ENCODE measurements at places on chromosomes 11 and 22. TPM values are rescaled to one million over a fixed set of nuclear protein-coding genes. Genes with fewer than 3 reads are reported as not detected.

DNA sequence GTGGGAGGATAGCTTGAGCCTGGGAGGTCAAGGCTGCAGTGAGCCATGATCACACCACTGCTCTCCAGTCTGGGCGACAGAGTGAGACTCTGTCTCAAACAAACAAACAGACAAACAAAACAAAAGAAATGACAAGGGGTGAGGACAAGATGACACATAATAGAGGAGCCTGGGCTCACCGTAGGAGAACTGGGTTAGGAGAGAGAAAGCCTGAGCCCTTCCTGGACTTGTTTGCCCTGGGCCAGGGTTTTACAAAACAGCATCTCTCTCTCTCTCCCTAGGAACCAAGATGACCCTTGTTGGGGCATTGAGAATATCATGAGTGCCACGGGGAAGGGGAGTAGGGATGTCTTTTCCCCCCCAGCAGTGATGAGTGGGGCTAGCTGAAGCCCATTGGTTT, 15.7 kb downstream of the ROBO3 start:
- no peak overlapping the region for H3K27ac ChIP-seq
- peaks cover 19% of the 10 kb centered on the region for H3K4me1 ChIP-seq
- no peaks in the 10 kb centered on the region for H3K27me3 ChIP-seq
- H3K36me3 ChIP-seq, result no peaks in the 10 kb centered on the region

GRCh38 chr22:42560781-42561180, 7.0 kb downstream of the SERHL2 start:
- H3K4me3 ChIP-seq, result no peak overlapping the region
- no peak overlapping the region for H3K27ac ChIP-seq
- DNase-seq, result peak; percentile 45

GRCh38 chr11:111843661-111844060, 27.7 kb downstream of the ALG9 start:
- no peak for DNase-seq
- no peak overlapping the region for H3K27ac ChIP-seq
- peaks cover 25% of the 10 kb centered on the region for H3K36me3 ChIP-seq

- no peak for DNase-seq
- H3K36me3 ChIP-seq, result no peaks in the 10 kb centered on the region
- H3K4me3 ChIP-seq, result peak overlapping the region; percentile 45
- peaks cover 21% of the 10 kb centered on the region for H3K27me3 ChIP-seq
- H3K4me1 ChIP-seq, result peaks cover 6% of the 10 kb centered on the region
Measured at GRCh38 chr22:23520863-23521440, 59.1 kb downstream of the IGLL1 start.

The C1QTNF5 gene
- not detected for total RNA-seq

GRCh38 chr22:42091455-42091782, 847 bp upstream of the NDUFA6 start:
- H3K4me1 ChIP-seq, result peaks cover 23% of the 10 kb centered on the region
- H3K27me3 ChIP-seq, result no peaks in the 10 kb centered on the region
- peak overlapping the region; percentile 98 for H3K4me3 ChIP-seq
- peak overlapping the region; percentile 100 for H3K27ac ChIP-seq
- H3K36me3 ChIP-seq, result peaks cover 24% of the 10 kb centered on the region

DNA sequence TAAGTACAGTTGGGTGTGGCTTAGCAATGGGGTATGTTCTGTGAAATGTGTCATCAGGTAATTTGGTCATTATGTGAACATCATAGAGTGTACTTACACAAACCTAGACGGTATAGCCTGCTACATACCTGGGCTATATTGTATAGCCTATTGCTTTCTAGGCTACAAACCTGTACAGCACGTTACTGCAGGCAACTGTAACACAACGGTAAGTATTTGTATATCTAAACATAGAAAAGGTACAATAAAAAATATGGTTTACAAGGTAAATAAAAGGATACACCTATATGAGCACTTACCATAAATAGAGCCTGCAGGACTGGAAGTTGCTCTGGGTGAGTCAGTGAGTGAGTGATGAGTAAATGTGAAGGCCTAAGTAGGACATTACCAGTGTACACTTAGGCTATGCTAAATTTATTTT, 73.1 kb upstream of the GDPD4 start:
- H3K36me3 ChIP-seq, result peaks cover 56% of the 10 kb centered on the region
- no peaks in the 10 kb centered on the region for H3K27me3 ChIP-seq
- H3K4me1 ChIP-seq, result peaks cover 7% of the 10 kb centered on the region
- H3K27ac ChIP-seq, result no peak overlapping the region
- DNase-seq, result no peak

DNA sequence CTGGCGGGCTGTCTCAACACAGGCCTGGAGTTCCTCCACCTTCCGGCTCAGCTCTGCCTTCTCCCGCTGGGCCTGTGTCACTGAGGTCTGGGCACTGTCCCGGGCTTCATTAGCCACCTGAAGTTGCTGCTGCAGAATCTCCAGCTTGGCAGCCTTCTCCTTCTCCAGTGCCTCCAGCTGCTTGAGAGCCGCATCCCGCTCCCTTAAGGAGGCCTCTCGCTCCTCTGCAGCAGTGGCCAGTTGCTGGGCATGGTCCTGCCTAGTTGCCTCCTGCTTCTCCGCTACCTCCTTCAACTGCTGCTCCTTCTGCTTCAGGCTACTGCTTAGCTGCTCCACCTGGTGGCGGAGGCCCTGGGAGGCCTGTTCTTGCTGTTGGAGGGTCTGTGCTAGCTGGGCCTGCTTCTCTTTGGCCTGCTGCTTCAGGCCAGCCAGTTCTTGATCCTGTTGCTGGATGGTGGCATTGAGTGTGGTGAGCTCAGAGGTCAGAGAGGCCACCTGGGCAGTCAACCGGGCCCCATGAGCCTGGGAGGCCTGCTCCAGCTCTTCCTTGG, 16.9 kb downstream of the IL18BP start:
- H3K27ac ChIP-seq, result no peak overlapping the region
- H3K4me1 ChIP-seq, result no peaks in the 10 kb centered on the region
- H3K27me3 ChIP-seq, result no peaks in the 10 kb centered on the region
- peaks cover 71% of the 10 kb centered on the region for H3K36me3 ChIP-seq

The MMP7 gene
- total RNA-seq, result not detected

The OR10S1 gene
- total RNA-seq, result not detected

The UCP2 gene
- total RNA-seq, result 218 TPM

DNA sequence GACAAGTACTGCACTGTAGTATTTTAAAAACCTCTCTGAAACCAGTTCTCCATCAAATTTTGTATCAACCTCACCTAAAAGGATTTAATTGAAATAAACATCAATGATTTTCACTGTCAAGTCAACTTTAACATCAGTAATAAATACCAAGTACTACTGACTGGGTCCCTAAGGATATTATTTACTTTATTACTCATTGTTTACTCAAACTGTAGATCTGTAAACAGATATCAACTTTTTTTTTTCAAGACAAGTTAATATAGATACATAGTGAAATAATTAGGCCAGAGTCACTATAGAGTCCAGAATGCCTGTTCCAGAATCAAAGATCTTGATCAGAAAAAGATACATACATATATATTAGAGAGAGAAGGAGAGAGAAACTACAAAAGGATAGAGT, 1.6 kb downstream of the RNF141 start:
- peak overlapping the region; percentile 90 for H3K4me3 ChIP-seq
- H3K27me3 ChIP-seq, result no peaks in the 10 kb centered on the region
- DNase-seq, result no peak
- no peaks in the 10 kb centered on the region for H3K36me3 ChIP-seq

The OR2D2 gene
- total RNA-seq, result not detected

The UBQLNL gene
- total RNA-seq, result 0.23 TPM

DNA sequence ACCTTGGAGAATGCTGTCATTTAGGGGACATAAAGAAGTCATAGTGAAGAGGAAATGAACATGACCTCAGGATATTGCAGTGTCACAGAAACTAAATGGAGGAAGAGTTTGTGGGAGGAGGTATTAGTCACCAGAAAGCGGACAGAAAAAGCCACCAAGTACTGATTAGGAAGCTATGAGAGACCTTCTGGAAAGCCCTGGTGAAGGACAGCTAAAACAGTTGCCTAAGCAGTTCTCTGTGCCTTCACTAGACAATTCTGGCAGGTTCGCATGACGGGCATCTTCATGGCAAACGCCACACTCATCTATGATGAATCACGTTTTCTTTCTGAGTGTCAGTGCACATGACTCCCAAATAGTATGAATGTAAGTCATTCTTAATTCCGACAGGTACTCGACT, 325.8 kb downstream of the C11orf87 start:
- H3K4me1 ChIP-seq, result no peaks in the 10 kb centered on the region
- H3K27ac ChIP-seq, result no peak overlapping the region
- no peaks in the 10 kb centered on the region for H3K27me3 ChIP-seq
- no peak for DNase-seq

The IGF2 gene
- total RNA-seq, result not detected

DNA sequence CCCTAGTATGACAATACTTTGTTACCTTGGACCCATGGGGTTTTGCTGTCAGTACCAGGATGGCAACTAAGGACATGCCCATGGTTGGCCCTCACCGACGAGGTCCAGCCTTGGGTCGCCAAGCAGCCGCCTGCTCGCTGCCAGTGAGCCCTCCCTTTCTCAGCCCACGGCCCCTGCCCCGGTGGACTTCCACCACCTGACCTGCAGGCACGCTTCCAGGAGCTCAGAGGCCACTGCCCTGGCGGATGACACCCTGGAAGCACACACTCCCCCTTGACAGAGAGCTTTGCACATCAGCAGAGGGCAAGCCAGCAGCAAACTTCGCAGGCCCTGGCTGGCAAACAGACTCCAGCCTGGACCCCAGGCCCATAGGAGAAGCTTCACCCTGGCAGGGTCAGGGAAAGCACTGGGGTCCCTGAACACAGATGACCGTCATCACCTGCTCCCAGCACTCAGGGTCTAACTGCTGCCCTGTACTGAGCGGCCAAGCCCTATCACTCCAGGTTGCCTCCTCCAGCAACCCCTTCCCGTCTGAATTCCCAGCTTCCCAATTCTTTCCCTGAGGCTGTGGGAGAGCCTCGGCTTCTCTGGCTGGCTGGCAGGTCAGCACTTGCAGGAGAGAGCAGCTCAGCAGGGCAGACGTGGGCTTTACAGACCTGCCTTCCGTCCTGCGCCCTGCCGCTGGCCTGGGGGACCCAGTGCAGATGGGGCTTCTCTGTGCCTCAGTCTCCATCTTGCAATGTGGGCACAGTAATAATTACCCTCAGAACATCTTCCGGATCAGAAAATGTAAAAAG, 2.7 kb upstream of the PPARA start:
- H3K4me1 ChIP-seq, result peaks cover 22% of the 10 kb centered on the region
- H3K27ac ChIP-seq, result no peak overlapping the region
- H3K27me3 ChIP-seq, result peaks cover 29% of the 10 kb centered on the region
- H3K36me3 ChIP-seq, result peaks cover 6% of the 10 kb centered on the region
- DNase-seq, result no peak

DNA sequence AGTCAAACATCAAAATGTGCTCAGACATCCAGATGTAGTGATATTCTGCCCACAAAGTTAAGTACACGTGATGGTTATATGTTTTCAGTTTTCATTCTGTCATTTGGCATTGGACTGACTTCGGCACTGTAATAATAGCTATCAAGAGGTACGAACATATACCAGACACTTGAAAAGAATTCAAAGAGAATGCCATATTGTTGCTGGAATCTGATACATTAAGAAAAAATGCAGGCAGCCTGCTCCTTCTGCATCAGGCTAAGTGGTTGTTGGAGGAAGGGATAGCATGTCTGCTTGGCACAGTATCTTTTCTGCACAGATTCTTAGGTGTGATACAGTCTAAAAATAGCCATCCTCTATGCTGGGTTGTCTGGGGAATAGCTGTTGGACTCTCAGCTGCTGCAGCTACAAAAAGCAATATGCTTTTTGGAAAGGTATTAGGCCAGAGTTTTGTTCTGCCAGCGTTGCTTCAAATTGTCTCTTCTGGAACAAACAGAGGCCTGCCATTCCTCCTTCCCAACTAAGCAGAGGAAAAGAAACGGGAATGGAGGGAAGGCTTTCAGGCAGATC, 892.6 kb downstream of the TBC1D22A start:
- no peaks in the 10 kb centered on the region for H3K36me3 ChIP-seq
- no peak overlapping the region for H3K4me3 ChIP-seq
- no peaks in the 10 kb centered on the region for H3K27me3 ChIP-seq
- H3K27ac ChIP-seq, result no peak overlapping the region
- H3K4me1 ChIP-seq, result no peaks in the 10 kb centered on the region

- H3K4me3 ChIP-seq, result no peak overlapping the region
- H3K27ac ChIP-seq, result no peak overlapping the region
- H3K36me3 ChIP-seq, result no peaks in the 10 kb centered on the region
- H3K4me1 ChIP-seq, result no peaks in the 10 kb centered on the region
- no peaks in the 10 kb centered on the region for H3K27me3 ChIP-seq
- no peak for DNase-seq
Measured at GRCh38 chr11:80024119-80024518, 583.3 kb upstream of the TENM4 start.

- no peaks in the 10 kb centered on the region for H3K4me1 ChIP-seq
- H3K27ac ChIP-seq, result no peak overlapping the region
- H3K27me3 ChIP-seq, result no peaks in the 10 kb centered on the region
- no peak overlapping the region for H3K4me3 ChIP-seq
Measured at GRCh38 chr11:7612056-7612660, 61.1 kb downstream of the CYB5R2 start.

The MAP6 gene
- not detected for total RNA-seq

- H3K4me1 ChIP-seq, result no peaks in the 10 kb centered on the region
- no peaks in the 10 kb centered on the region for H3K36me3 ChIP-seq
- H3K27ac ChIP-seq, result no peak overlapping the region
Measured at GRCh38 chr22:41369424-41369745, 12.4 kb upstream of the TEF start.

- no peaks in the 10 kb centered on the region for H3K36me3 ChIP-seq
- no peak for DNase-seq
- H3K27ac ChIP-seq, result no peak overlapping the region
- H3K4me3 ChIP-seq, result no peak overlapping the region
- H3K27me3 ChIP-seq, result peaks cover 63% of the 10 kb centered on the region
Measured at GRCh38 chr11:12005061-12005460, 3.4 kb downstream of the DKK3 start.

- H3K27me3 ChIP-seq, result no peaks in the 10 kb centered on the region
- no peak overlapping the region for H3K4me3 ChIP-seq
- no peak for DNase-seq
- H3K4me1 ChIP-seq, result peaks cover 22% of the 10 kb centered on the region
- H3K27ac ChIP-seq, result no peak overlapping the region
Measured at GRCh38 chr11:111387363-111387762, 8.3 kb upstream of the POU2AF1 start.

Measured in activated CD8-positive, alpha-beta T cell treated with anti-CD3 and anti-CD28 coated beads, Interleukin-2, amount 10 ng/mL, durations not matched to agents 7 days and 5 days (primary cell).